ENCODE measurements at places on chromosomes 12 and 14.

DNA sequence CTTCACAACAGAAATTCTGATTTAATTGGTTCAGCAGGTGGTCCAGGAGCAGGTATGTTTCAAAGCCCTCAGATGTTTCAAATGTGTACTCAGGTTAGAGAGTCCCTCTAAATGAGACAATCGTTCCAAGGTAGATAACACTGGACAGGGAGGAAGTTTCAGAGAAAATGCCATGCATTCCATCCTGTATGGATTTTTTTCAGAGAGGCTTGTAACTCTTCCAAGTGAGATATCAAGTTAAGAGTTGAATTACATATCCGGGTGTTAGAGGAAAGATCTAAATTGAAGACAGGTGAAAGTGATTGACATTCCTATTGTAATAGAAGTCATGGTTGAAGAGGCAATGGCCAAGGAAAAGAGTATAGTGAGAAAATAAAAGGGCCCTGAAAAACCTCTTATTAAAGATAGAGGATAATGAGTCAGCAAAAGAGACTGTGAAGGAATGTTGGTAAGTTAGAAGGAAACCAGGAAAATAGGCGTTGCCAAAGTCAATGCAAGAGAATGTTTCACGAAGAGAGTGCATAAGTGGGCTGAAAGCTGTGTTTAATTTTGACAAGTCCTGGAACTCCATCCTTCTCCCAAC, 105.8 kb downstream of the BMP4 start:
- no peak for DNase-seq

DNA sequence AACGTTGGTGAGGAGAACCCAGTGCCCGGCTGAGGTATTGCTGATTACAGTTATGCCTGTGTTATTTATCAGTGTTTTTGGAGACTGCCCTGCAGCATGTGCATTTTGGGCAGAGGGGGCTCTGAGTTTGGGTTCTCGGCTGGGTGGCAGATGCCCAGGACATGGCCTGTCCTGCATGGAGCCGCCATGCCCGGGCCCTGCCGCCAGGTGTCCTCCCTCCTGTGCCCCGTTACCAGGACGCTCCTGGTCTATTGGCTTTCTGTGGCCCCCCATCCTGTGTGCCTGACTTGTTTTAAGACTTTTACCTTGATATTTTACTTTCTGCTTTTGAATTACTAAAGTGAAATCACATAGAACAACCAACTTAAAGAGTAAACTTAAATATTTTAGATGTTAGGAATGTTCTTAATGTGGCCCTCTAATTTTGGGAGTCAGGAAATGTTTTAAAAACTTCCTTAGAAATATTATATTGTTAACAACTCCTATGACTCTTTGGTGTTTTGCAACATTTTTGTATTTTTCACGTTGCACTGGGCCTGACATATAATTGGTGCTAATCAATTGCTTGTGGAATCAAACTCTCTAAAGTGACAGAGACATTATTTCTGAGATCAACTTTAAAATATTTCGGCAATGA, 51.8 kb downstream of the PRIMA1 start:
- DNase-seq = no peak

DNA sequence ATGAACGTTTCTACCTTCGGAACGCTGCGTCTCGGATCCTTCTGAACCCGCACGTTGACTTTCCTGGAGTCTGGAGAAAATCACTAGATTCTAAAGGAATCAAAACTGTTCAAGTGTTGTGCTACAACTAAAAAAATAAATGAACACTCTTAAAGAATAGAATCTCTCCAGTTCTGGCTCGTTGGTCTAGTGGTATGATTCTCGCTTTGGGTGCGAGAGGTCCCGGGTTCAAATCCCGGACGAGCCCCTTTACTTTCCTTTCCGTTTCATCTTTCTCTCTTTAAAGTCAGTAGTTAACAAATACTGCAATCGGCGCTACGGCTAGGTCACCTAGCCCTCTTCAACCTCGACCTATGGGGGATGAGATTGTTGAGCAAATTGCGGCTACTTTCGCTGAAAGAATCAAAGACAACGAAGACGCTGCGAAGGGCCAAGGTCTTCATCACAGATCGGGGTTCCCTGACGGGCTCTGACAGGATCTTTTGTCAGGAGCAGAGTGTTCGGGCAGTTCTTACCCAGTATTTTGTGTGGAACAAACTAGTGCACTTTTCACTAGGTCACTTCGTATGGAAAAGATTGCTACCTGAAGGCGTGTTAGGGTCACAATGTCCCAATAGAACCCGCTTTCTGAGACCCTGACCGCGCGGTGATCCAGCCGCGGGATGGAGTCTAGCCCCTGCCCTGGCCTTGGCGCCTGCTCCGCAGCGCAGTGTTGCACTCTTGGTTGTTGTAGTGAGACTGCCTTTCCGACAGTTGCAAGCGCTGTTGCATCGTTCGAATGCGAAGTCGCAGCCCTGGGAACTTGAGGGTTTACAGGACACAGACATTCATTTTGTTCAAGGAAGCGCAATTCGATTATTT, 8.4 kb downstream of the OR6S1 start:
- DNase-seq = no peak

- no peak for DNase-seq
Measured at GRCh38 chr12:101021911-101022388, 188.1 kb downstream of the SLC5A8 start.

GRCh38 chr12:123258593-123258992, 13.1 kb downstream of the CDK2AP1 start:
- no peak for DNase-seq

DNA sequence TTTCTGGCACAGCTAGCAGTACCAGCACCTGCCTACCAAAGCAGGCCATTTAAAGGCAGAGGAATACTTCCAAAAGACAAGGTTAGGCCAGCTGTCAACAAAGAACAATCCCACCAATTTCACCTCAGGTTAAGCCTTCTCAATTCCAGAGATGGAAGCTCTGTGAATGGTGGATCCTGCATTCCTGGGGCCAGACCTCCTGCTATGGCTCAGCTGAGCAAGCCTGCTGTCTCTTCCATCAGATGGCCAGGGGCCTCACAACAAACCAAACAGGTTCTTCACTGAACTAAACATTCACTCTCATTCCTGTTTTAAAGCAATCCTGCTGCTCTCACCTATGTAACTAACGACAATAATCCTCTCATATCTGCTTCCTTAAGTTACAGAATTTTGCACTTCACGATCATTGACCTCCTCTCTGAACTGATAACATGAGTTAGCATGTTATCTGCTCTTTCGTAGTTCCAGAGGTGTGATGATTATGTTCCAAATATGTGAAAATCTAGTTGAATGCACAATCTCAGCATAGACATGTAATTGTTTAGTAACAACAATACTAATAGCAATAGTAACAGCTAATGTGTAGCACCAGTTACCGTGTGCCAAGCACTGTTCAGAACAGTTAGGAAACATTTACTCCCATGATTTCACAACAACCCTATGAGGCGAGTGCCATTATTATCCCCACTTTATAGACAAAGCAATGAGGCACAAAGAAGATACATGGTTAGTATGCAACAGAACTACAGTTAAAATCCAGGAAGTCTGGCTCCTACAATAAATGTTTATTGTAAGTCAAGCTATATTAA, 73.2 kb downstream of the SLC2A13 start:
- no peak for DNase-seq

DNA sequence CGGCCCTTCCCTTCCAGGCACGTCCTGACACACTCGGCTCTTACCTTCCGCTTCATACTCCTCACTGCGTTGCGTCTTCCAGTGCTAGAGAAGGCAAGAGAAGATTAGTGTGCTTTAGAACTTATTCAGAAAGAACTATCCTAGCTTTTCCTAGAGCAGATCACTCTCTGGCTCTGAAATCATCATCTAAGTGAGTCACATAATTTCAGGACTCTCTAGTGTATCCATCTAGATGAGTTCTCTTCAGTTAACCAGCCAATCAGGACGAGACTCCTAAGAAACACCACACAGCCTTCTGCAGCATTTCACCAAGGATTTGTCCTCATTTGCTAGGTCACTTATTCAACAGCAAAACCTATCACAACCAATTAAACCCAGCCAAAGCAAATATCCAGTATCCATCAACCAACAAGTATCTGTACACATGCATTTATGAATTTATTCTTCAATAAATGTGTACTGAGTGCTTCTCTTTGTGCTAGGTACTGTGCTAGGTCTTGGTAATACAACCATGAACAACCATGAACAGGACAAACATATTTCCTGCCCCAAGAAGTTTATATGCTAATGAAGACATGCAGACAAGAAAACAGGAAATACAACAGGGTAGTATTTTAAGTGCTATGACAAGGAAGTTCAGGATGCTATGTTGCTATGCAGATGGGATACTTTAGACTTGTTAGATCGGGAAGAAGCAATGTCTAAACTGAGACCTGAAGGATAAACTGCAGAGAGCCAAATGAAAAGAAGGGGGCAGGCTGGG, 52.1 kb downstream of the NIN start:
- DNase-seq = no peak

DNA sequence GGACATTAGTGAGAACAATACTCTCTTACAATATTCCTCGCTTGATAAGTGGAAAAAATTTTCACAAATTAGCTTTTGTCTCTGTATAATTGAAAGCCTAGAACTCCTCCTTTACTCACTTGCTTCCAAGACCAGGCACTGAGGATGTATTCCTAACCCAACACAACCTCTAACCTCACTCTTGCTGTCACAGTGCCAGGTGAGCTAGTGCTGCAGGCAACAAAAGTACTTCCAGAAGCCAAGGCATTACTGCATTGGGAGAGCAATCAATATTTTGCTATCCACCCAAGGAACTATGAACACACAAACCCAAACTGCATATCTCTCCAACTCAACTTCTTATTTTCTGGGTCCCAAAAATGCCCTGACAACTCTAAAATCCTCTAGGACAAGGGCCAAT, 1081.0 kb downstream of the VRK1 start:
- no peak for DNase-seq

- DNase-seq = no peak
Measured at GRCh38 chr12:4285070-4285469, 11.5 kb downstream of the CCND2 start.

DNA sequence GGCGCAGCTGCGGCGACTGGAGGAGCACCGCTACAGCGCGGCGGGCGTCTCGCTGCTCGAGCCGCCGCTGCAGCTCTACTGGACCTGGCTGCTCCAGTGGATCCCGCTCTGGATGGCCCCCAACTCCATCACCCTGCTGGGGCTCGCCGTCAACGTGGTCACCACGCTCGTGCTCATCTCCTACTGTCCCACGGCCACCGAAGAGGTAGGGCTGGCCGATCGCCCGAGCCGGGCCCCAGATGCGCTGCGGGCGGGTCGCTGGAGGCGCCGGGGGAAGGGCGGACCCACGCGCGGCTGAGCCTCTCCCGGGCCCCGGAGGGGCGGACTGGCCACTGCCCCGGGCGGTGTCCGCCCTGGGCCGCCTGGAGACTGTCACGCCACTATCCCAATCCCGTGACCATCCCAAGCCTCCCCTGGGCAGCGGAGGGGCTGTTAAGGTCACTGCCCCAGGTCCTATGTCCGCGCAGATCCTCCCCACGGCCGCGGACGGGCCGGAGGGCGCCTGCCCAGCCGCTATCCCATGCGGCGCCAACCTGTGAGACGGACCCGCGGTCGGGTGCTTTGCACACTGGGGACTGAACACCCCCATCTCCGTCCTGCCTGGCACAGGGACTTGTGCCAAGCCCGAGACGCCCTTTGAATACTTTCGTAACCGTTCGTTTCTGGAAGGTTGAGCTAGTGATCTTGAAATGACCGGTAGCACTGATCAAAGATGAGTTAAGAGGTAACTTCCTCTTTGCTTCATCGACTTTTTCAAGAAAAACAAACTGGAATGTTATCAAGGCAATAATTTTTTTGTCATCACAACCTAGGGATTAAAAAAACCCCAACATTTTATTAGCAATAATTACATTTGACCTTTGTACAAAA, 725 bp downstream of the CHPT1 start:
- DNase-seq = no peak

- no peak for DNase-seq
Measured at GRCh38 chr12:63276537-63277365, 125.8 kb upstream of the AVPR1A start.

- no peak for DNase-seq
Measured at GRCh38 chr12:18992336-18992735, 137.2 kb upstream of the PLEKHA5 start.

- DNase-seq = no peak
Measured at GRCh38 chr12:82721726-82722125, 35.0 kb downstream of the TMTC2 start.

DNA sequence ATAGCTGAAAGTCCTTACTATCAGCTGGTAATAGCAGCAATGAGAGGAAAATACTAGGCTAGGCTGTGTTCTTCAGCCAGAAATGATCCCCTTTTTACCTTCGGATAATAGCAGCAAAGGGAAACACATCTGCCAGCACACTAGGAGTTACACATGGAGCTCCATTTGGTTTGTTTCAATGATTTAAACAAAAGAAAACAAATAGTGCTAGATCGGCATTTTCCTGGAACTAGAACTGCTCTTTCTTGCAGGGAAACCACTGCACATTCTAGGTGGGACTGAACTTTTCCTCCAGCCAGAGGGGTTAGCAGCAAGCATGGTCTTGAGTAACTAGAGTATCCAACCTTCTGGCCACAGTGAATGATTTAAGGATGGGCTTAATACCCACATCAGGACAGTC, 117.6 kb downstream of the PDE6H start:
- DNase-seq = no peak

- DNase-seq = no peak
Measured at GRCh38 chr14:33250963-33251362, 312.3 kb downstream of the NPAS3 start.

GRCh38 chr14:99589031-99589441, 15.0 kb downstream of the CCDC85C start:
- no peak for DNase-seq

DNA sequence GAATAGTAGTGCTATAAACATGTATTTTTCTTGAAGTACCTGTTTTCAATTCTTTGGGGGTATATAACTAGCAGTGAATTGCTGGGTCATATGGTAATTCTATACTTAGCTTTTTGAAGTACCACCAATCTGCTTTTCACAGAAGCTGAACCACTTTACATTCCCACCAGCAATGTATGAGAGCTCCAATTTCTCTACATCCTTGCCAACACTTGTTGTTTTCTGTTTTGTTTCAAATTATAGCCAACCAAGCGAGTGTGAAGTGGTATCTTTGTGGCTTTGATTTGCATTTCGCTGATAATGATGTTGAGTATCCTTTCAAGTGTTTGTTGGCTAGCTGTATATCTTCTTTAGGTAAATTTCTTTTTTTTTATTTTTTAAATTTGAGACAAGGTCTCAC, 95.7 kb downstream of the PAPLN start:
- no peak for DNase-seq

DNA sequence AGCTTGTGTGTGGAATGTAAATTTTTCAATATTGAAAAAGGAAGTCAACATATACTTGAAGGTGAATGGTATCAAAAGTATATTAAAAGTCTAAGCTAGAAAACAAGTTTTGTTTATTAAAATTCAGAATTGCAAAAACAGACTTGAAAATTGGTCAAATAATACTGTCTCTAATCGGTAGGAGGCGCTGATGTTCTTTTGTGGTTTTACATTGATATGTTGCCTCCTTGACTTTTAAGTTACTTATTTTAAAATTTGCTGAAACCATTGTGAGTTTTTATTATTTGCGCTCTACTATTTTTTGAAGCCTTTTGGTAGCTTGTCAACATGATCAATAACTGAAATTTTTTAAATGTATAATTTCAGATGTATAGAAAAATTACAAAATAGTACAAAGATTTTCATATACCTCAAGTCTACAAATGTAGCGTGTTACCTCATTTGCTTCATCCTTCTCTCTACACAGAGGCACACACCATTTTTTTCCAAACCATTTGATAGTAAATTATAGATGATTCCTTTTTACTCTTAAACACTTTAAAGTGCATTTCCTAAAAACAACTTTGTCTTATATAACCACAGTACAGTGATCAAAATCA, 6.9 kb downstream of the RTRAF start:
- no peak for DNase-seq
